ENCODE measurements at places on chromosomes 11 and 22.

- H3K36me3 ChIP-seq: no peaks in the 10 kb centered on the region
- H3K27me3 ChIP-seq: no peaks in the 10 kb centered on the region
- H3K4me3 ChIP-seq: no peak overlapping the region
- H3K27ac ChIP-seq: no peak overlapping the region
- no peaks in the 10 kb centered on the region for H3K4me1 ChIP-seq
Measured at GRCh38 chr11:121321614-121322243, 29.2 kb downstream of the SC5D start.

GRCh38 chr11:75858613-75859012 lies 43.6 kb downstream of the UVRAG start:
- H3K4me1 ChIP-seq: no peaks in the 10 kb centered on the region
- no peaks in the 10 kb centered on the region for H3K36me3 ChIP-seq
- no peak overlapping the region for H3K27ac ChIP-seq
- H3K27me3 ChIP-seq: no peaks in the 10 kb centered on the region
- H3K4me3 ChIP-seq: no peak overlapping the region

DNA sequence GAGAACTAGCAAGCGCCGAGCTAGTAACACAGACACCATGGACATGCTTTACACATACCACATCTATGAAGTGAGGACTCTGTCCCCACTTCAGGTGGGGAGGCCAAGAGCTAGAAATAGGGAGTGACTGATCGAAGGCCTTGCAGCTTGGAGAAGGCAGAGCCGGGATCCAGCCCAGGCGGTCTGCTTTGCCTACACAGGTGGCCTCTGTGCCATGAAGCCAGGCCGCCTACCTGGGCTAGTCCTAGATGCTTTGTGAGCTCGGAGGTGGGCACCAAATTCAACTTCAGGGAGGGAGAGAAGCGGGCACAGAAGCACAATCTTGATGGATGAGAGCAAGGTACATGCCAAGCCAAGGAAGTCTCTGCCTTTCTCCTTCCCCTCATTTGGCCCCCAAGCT lies 117.2 kb downstream of the TIMP3 start:
- no peaks in the 10 kb centered on the region for H3K36me3 ChIP-seq
- no peaks in the 10 kb centered on the region for H3K27me3 ChIP-seq

- DNase-seq: no peak
- H3K4me1 ChIP-seq: no peaks in the 10 kb centered on the region
- H3K36me3 ChIP-seq: no peaks in the 10 kb centered on the region
- no peak overlapping the region for H3K27ac ChIP-seq
- no peak overlapping the region for H3K4me3 ChIP-seq
Measured at GRCh38 chr11:75267171-75267970, 26.8 kb downstream of the TPBGL start.

DNA sequence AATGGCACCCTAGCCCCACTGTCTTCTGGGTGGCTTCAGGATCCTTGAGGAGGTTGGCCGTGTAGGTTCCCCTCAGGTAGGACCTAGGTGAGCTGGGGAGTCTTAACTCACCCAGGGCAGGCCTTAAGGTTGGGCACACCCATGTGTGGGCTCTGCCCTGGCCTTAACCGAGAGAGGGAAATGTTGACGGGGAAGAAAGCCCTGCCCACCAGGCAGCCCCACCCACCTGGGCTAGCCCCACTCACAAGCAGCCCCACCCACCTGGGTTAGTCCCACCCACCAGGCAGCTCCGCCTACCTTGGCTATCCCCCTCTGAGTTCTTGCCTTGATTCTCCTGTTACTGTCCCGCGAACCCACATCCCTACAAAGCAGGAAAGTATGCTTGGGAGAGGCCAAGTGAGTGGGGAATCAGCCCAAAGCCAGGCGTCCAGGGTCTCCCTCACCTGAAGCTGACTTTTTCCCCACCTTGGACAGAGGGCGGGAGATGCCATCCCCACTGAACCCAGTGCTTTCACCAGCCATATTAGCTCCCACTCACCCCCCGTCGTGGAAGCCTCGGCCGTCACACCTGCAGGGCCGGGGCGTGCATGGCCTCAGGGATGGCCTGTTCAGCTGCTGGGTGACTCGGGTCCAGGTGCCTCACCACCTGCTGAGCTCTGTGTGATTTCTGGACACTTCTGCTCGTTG lies at the start of gene MYEOV:
MYEOV (plus strand) TSS at position 337 of the 687 bp plus-strand sequence. CDS start 1,200 bp downstream, outside the sequence.
- no peaks in the 10 kb centered on the region for H3K27me3 ChIP-seq
- no peak for DNase-seq
- no peaks in the 10 kb centered on the region for H3K36me3 ChIP-seq
- H3K4me3 ChIP-seq: peak within 1 kb of the TSS; percentile 33

- H3K4me3 ChIP-seq: no peak overlapping the region
- H3K4me1 ChIP-seq: no peaks in the 10 kb centered on the region
- H3K27me3 ChIP-seq: no peaks in the 10 kb centered on the region
- no peaks in the 10 kb centered on the region for H3K36me3 ChIP-seq
- no peak for DNase-seq
Measured at GRCh38 chr11:32466279-32466915, 31.1 kb upstream of the WT1 start.

- H3K27ac ChIP-seq: no peak overlapping the region
- no peaks in the 10 kb centered on the region for H3K27me3 ChIP-seq
- no peak overlapping the region for H3K4me3 ChIP-seq
- H3K4me1 ChIP-seq: no peaks in the 10 kb centered on the region
- H3K36me3 ChIP-seq: no peaks in the 10 kb centered on the region
Measured at GRCh38 chr22:19203834-19204233, 25.3 kb upstream of the SLC25A1 start.

DNA sequence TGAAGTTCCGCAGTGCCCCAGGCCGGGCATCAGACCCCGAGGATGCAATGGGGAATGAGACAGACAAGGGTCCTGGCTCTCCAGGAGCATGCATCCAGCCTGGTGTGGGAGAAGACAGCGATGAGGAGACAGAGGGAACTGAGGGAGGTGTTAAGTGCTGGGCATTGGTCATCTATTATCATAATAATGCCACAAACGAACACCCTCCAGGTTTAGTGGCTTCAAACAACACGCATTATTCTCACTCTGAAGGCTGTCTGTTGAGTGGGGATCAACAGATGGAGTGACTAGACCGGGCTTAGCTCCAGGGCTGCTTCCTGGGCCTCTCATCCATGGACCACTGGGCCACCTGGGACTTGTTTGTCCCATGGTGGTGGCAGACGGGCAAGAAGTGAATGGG lies 48.6 kb downstream of the MCM5 start:
- no peak overlapping the region for H3K27ac ChIP-seq
- H3K36me3 ChIP-seq: no peaks in the 10 kb centered on the region
- no peak for DNase-seq
- no peaks in the 10 kb centered on the region for H3K4me1 ChIP-seq
- no peak overlapping the region for H3K4me3 ChIP-seq
- H3K27me3 ChIP-seq: no peaks in the 10 kb centered on the region

DNA sequence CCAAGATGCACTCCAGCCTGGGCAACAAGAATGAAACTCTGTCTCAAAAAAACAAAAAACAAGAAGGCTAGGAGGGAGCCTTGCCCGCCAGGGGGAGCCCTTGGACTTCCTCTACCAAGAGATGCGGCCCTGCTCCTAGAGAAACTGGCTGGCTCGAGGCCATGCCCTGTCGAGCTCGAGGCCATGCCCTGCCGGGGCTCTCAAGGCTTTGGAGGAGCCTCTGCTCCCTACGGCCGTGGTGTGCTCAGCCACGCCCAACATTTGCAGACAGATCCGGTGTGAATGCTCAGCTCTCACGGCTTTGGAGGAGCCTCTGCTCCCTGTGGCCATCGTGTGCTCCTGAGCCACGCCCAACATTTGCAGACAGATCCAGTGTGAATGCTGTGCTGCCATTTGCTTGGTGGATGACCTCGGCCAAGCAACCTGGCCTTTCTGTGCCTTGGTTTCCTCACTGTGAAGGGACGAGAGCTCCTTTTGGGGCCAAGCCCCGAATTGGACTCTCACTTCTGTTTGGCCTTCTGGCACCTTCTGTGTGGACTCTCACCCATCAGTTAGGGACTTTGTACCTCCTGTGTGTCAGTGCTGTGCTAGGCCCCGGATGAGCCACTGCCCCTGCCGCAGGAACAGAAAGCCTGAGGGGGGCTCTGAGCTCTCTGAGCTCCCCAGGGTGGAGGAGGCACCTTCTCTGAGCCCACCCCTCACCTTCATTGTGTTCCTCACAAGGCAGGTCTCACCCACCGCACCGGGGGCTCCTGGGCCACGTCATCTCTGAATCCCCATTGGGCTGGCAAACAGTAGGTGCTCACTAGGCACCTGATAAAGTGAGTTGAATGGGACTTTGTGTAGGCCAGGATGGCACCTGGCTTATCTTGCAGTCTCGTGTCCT lies 14.1 kb downstream of the C11orf24 start:
- H3K4me1 ChIP-seq: peaks cover 18% of the 10 kb centered on the region
- H3K27me3 ChIP-seq: no peaks in the 10 kb centered on the region
- H3K27ac ChIP-seq: peak overlapping the region; percentile 29
- peaks cover 17% of the 10 kb centered on the region for H3K36me3 ChIP-seq
